ENCODE measurements at places on chromosomes 6 and 20.

DNA sequence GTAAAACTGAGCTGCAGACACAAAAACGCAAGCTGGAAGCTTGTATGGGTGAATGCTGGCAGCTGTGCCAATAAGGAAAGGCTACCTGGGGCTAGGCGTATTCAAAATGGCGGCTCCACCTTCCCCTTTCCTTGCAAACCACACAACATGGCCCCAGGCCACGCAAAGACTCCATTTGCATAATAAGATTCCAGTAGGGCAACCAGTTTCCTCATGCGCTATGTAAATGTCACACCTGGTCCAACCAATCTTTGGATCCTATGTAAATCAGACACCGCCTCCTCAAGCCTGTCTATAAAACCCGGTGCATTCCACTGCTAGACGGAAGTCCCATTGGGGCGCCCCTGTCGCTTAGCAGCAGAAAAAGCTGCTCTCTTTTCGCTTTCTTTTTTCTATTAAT, 505.9 kb upstream of the BTBD3 start:
- no peak for DNase-seq

- DNase-seq: no peak
Measured at GRCh38 chr20:4544765-4545164, 176.9 kb upstream of the PRND start.

DNA sequence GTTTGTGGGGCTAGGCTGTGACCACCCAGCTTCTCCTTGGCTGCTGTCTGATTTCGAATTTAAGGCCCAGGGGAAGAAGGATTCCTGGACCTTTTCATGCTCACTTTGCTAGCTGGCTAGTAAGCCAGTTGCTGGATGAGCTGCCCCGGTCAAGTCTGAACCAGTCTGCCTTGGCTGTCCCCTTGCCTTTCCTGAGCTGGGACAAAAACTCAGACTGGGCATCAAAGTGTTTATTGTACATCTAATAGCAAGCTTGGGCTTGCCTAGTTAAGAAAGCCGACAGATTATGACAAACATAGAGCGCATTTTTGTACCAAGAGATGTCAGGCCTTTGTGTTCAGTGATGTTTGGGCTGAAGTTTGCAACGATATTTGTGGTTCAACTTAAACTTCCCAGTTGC, 750 bp upstream of the PAK5 start:
- no peak for DNase-seq

GRCh38 chr20:13261460-13262301, 40.6 kb downstream of the ISM1 start:
- DNase-seq: peak; percentile 64

- no peak for DNase-seq
Measured at GRCh38 chr6:94590416-94590815, 986.9 kb upstream of the MANEA start.

- no peak for DNase-seq
Measured at GRCh38 chr6:1972962-1973361, 272.4 kb downstream of the GMDS start.

DNA sequence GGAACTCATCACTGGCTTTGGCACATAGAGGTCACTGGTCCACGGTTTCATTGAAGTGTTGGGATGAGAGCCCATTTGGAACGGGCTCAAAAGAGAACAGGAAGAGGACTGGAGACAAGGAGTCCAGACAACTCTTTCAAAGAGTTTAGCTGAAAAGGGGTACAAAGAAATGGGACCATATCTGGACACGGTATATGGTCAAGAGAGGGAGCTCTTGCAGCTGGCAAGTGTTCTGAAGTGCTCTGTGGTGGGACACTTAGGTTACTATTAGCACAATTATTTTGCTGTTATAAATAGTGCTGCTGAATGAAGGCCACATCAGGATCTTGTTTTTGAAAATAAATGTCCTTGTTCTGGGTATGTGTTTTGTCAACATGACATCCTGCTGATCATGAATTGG, 4.6 kb downstream of the SGK2 start:
- DNase-seq: no peak

DNA sequence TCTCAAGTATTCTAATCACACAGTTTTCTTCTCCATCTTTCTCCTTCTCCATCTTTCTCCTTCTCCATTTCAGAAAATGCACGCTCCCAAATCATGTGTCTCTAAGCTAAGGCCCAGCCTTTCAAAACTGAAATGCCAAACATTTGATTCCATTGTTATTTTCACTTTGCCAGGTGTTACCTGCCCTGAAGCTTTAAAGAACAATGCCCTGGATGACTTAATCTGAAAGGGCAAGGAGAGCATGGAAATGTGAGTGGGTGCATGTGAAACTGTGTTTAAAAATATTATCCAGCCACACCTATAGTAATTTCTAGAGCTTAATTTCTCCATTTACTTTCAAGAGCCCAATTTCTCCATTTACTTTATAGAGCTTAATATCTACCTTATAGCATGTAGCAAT, 42.4 kb upstream of the GCLC start:
- DNase-seq: no peak

DNA sequence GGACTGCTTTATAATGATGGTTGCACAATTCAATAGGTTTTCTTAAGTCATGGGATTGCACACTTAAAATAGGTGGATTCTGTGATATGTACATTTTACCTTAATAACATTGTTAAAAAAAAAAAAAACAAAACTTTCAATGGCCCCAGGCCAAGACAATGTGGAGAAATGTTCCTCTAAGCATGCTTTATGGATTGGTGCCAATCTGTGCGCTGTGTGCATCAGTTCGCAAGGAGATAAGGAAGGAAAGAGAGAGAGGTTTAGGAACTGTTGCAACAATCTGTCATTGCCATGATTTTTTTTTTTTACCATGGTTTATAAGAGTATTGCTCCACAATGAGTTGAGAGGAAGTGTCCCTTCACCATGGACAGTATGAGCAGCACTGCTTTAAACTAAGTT, 399.6 kb downstream of the PTPRT start:
- DNase-seq: no peak

DNA sequence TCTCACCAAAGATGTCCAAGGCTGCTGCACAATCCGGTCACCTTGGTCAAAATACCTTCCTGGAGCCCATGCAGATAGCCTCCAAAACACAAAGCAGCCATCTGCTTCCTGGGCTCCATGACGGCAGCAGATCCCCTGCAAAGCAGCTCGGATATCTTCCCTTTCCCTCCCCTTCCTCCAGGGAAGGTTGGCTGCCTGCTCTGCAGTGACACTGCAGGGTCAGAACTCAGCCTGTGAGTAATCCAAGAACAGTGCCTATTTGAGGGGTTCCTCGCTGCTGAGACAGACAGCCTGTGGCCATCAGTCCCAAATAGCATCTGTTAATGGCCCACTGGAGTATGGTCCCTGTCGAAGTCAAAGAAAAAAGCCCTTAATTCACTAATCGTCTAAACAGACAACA, 270.8 kb downstream of the PREX1 start:
- DNase-seq: no peak

GRCh38 chr20:3670511-3670910, 7.3 kb upstream of the GFRA4 start:
- no peak for DNase-seq

DNA sequence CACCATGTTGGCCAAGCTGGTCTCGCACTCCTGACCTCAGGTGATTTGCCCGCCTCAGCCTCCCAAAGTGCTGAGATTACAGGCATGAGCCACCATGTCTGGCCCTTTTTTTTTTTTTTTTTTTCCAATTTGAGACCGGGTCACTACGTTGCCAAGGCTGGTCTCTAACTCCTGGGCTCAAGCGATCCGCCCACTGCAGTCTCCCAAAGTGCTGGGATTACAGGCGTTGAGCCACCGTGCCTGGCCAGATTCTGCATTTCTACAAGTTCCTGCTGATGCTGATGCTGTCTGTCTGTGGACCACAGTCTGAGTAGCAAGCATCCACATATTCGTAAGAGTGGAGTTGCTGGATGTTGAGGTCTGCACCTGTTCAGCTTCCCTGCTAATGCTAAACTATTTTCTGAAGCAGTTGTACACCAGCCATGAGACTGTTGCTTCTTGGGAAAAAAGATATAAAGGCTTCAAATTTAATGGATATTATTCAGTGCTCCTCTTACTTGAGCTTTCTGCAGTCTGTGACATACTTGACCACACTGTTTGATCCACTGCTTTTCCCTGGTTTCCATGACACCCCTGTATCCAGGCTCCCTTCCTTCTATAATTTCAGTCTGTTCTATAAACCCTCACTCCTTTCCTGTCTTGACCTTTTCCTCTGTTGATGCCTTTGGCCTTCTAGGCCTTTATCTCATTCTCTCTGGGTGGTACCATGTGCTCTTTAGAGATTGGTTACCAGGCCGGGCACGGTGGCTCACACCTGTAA, 10.1 kb upstream of the ZBTB12 start:
- DNase-seq: no peak

DNA sequence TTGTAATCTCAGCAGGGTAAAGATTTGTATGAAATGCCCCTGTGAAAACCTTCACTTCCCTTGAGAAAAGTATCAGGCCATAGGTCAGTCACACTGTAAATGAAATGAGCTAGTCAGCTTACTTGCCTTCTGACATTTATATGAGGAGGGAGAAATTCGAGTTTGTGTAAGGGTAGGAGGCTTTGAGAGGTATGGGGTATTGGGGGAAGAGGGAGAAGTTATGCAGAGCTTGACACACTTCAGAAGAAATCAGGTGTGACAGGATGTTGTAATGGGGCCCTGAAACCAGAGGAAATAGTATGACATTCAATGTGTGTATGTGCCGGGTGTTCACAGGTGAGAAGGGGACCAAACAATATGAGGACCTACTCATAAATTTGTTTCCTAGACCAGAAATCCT, 64.2 kb upstream of the CCN6 start:
- DNase-seq: no peak

DNA sequence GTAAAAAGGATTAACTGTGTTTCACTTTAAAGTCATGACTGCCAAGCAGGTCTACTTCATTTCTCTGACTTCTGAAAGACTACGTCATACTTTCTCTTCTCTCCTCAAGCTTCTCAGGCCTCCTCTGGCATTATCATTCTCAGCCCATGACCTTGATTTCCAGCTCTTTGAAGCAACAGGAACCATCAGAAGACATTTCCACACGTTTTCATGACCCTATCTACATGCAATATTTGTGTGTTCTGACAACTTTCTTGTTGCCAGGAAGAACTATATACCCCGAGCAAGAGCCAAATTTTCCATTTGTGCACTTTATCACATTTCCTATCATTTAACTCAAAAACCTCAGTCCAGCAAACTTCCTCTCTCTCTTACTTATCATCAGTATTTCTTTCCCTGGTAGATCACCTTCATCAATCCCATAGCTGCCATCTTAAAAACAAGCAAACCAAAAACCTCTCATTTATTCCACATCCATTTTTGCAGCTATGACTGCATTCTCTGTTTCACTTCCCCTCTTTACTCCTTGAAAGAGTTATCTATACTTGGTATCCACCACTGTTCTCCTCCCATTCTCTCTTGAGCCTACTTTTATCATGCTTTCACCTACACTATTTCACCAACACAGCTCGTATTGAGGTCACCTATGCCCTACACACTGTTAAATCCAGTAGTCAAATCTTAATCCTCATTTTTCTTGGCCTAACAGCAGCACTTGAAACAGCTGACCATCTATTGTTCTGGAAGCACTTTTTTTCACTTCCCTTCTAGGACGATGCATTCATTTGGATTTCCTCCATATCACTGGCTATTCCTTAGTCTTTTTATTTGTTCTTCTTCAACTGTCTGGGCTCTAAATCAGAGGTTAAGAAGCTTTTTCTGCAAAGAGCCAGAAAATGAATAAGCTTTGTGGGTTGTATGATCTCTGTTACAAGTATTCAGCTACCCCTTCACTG, 47.1 kb downstream of the STX7 start:
- DNase-seq: no peak

- no peak for DNase-seq
Measured at GRCh38 chr20:45842169-45842812, 8.7 kb downstream of the SNX21 start.

DNA sequence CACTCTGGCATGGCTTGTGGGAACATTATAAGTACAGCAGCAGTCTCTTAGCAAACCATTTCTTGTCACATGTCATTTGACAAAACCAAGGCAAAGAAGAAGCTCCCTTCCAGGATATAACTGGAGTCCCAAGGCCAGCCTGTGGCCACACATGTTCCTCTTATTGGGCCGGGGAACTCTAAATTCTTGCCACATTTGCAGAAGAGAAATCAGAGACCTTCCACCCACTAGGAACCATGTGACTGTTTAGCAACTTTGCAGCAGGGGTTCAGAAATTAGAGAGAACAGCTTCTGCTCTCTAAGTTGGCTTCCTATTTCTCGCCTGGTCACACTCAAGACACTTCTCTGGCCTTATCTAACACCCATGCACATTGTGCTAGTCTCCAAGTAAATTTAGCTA, 20.4 kb upstream of the MEP1A start:
- no peak for DNase-seq

DNA sequence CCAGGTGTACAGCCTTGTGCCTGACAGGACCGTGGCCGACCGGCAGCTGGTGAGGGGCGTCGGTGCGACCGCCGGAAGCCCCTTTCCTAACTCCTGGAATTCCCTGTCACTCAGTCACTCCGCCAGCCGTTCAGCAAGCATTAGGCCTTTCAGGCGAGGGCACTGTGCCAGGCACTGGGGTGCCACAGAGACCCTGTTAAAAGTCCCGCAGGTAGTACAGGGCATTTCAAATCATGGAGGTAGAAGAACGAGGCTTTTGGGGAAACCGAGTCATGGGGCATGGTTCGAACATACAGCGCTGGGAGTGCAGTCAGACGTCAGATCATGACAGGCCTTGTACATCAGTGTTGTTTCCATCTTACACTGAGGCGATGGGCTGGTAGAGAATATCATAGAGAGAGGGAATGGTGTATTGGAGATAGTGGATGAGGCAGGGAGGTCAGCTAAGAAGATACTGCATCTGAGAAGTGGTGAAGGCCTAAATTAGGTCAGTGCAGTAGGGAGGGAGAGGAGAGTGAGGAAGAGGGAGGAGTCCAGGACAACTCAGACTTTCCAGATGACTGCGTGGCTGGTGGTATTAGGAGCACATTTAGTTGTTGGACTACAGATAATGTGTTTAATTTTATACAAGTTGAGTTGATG, 892 bp upstream of the DXO start:
- DNase-seq: no peak

DNA sequence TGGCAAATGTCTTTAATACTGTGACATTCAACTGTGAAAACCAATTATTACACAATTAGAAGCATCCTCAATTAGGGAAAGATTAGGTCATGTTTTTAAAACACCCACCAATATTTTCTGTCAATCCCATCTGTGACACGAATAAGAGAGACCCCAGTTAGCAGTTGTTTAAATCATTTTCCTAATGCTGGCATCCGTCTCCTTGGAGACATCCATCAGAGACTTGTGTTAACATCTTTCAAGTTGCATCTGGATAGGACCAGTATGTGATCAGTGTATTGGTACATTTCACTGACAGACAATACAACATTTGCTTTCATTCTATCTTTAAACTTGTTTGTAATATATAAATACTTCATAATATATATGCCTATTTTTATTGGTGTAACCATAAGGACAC, 420.7 kb upstream of the RNF217 start:
- no peak for DNase-seq

Measured in iPS DF 6.9 (cell line).